Neural crest cell (in vitro differentiated cells): ENCODE measurements at places on chromosomes 2 and 18. TPM values are rescaled to one million over a fixed set of nuclear protein-coding genes. Genes with fewer than 3 reads are reported as not detected.

Gene GKN1
- total RNA-seq, result not detected in 2 replicates

Gene KCNK3
- 0.58 and 0.68 TPM in 2 replicates for total RNA-seq

Gene RNU2-63P
- total RNA-seq, result 24.6 and 25.1 TPM in 2 replicates

Gene G6PC2
- not detected in 2 replicates for total RNA-seq
